Naive B cell (primary cell): ENCODE measurements at places on chromosomes 3 and 15.

GRCh38 chr3:25427942-25428788 lies at the start of gene RARB:
Gene RARB, plus strand, starts transcription at chr3:25428263. Its CDS starts 469 bp downstream, at chr3:25428732.
- no peak for DNase-seq

- no peak for DNase-seq
These were observed 13.9 kb upstream of the MGLL start for GRCh38 chr3:127835993-127836882.

DNA sequence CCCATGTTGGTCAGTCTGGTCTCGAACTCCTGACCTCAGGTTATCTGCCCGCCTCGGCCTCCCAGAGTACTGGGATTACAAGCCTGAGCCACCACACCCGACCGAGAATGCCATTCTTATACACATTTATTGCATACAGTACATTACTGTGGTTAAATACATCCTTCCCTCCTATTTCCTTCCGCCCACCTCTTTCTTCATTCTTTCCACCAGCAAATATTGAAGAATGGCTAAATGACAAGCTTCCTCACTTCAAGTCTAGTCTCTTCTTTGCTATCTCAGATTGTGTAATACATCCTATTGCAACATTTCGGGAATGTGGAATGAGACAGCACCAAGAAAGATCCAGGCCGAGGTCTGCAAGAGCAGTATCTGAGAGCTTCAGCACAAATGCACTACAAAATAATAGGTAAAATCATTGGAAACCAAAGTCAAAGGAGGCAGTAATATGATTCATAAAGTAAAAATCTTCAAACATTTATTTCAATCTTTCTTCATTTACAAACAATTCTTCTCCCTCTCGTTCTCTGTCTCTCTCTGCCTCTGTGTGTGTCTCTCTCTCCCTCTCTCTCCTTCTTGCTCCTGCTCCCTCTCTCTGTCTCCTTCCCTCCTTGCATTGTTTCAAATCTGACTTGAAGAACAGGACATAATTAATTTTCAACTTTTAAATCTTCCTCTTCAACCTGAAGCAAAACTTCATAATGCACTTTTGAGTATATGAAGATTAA lies 94.7 kb upstream of the TGFBR2 start:
- no peak for DNase-seq

DNA sequence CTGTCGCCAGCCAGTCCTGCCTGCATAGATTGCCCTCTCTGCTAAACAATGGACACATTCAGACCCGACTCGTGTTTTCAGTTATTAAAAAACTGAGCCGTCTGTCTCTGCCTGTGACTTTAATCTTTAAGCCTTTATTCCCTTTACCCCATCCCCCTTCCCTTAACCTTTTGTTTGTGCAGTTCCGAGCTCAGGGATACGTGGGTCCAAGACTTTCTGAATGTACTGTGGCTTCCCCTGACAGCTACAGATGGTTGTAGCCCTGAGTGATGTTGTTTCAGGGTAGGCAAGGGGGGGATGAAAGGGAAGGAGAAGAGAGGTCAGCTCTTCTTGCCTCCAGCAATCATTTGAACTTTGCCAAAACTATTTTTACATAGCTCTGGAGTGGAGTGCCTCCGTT lies 44.6 kb downstream of the EEFSEC start:
- no peak for DNase-seq
